ENCODE measurements at places on chromosomes 16 and 17.
A peak's percentile ranks its signal among the peaks of the same experiment; 100 is the strongest.

DNA sequence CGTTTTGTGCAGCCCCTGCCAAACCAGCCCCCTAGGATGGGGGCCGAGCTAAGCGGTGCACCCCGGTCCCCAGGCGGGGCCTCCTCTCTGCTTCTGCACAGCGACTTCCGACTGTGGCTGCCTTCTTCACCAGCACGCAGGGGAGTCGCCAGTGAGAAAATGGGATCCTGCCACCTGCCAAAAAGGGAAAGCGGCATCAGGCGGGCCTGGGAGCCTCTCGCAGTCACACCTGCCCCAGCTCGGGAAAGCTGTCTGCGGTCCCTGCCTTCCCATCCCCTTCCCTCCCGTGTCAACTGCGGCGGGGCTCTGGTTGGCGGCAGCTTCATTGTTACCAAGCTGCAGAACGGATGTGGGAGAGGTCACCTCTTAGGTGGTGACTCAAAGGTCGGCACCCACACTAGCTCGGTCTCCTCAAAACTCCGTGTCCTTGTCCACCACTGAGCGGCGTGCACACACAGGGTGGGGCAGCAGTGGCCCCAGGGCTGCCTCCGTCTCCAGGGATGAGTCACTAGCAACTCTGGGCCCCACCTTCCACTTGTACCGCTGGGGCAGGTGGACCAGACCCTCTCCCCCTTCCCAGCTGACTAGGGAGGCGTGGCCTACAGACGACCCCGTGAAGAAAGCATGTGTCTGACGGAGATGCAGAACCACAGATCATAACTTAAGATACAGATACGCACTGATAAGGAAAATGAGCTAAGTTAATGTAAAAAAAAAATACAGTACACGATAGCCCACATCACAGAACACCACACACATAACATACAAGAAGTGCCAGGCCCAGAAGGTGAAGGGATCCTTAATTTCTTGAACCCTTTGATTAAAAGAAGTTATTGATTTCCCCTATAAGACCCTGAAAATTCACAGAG, 1.5 kb upstream of the PCYT2 start:
- DNase-seq, result no peak

- no peak for DNase-seq
Observed at GRCh38 chr16:17377360-17378324, 93.1 kb downstream of the XYLT1 start.

GRCh38 chr17:2062571-2063183, 7.8 kb downstream of the HIC1 start:
- DNase-seq, result no peak

DNA sequence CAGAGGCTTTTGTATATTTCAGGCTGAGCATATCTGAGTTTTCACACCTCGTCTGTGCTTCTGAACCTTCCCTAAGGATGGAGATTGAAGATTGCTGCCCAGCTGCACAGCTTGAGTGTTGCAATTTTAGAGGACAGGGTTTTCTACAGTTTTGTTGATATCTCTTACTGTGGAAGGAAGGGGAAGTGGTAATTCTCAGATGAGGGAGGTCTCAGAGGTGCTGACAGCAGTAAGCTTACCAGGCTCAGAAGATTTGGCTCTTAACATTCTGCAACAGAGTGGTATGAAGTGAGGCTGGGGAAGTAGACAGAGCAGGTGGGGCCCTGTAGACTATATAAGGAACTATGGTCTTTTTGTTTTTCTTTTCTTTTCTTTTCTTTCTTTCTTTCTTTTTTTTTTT, 45.8 kb upstream of the ARHGAP17 start:
- DNase-seq, result no peak

- no peak for DNase-seq
Observed at GRCh38 chr17:48612456-48612853, 1.6 kb upstream of the HOXB7 start.

DNA sequence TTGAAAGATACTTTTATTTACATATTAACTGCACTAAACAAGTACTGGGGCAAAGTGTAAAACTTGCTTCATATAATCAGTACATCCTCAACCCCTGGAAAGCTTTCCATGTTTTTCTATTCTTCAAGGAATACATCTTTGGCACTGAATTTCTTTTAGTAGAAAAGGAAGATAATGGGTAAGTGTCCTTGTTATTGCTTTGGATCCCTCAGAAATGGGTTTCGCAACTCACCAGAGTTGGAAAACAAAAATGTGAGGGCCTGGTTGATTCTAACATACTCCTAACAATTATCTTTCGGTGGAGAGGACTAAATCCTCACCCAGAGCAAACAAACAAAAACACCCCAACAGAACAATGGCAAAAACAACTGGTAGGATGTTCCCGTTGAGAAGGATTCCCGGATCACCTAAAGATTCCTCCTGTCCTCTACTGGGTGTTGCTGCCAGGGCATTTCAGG, 120.4 kb downstream of the PARN start:
- no peak for DNase-seq

DNA sequence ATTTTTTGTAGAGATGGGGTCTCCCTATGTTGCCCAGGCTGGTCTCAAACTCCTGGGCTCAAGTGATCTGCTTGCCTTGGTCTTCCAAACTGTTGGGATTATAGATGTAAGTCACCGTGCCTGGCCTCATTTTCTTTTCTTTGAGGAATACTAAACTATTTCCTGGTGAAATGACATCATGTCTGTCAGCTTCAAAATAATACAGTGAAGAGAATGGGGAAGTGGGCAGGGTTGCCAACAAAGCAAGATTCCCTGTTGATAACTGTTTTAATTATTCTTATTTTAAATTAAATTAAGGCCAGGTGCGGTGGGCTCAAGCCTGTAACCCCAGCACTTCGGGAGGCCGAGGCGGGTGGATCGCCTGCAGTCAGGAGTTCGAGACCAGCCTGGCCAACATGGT, 21.1 kb downstream of the PIPOX start:
- DNase-seq, result no peak

DNA sequence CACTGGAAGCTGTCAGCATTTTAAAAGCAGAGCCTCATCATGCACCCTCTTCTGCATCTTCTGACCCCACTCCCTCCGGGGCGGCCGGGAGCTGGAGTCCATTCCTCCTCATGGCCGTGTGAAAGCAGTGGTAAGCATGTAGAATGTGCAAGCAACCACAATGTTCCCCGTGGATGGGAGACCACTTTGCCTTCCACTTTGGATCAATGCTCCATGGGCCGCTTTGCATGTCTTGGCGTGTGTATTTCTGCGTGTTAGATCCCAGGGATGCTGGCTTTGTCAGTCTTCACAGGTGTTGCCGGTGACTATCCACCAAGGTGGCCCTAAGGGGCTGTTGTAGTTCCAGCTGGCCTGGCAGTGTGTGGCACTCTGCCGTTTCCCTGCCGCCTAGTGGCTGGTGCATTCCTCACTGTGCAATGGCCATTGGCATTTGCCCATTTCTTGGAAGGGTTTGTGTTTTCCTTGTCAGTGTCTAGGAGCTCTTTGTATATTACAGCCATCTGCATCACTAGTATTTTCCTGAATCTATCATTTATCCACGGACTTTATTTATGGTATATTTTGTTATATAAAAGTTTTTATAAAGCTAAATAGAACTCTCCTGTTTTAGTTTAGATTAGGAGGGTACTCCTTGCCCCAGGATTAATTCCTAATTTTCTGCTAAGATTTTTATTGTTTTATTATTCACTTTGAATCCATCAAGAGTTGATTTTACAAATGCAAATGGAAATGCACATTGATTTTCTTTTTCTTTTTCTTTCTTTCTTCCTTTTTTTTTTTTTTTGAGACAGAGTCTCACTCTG, 5.8 kb upstream of the ALDH3A1 start:
- DNase-seq, result no peak

GRCh38 chr17:18093616-18094408, 6.1 kb downstream of the DRG2 start:
- no peak for DNase-seq

DNA sequence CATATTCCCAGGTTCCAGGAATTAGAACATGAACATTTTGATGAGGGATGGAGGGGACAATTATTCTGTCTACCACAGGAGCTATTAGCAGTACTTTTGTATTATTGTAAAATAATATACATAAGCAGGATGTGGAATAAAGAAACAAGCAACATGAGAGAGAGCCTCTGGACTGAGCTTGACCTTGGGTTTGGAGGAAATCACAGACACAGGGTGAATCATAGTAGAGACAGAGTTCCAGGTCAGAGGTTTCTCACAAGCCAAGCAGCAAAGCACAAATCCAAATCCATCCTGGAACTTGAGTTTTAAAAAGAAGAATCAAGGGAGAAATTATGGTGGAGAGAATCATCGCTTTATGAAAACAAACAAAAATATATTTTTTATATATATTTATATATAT, 5.1 kb downstream of the KRT31 start:
- no peak for DNase-seq

- no peak for DNase-seq
Observed at GRCh38 chr17:66535611-66536010, 233.2 kb downstream of the PRKCA start.

DNA sequence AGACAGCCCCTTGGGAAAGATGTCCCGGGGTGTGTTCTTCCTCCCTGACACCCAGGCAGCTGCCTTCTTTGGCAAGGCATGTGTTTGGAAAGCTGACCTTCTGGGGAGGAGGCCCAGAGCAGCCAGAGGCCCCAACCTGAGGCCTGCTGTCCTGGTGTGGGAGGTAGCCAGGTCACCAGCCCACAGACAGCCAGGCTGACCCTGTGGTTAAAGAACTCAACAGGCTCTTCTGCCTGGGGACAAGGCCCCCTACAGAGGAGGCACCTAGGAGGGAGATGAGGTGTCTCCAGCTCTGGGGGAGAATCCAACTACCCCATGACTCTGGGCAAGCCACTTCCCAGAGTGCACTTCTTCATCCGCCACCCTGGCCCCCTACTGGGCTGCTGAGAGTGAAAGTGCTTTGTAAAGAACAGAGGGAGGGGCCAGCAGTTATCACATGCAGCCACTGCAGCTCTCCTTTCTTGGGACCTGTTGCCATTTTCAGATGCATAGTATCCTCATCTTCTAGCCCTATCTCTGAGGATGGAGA, 13.1 kb upstream of the SREBF1 start:
- peak; percentile 47 for DNase-seq

DNA sequence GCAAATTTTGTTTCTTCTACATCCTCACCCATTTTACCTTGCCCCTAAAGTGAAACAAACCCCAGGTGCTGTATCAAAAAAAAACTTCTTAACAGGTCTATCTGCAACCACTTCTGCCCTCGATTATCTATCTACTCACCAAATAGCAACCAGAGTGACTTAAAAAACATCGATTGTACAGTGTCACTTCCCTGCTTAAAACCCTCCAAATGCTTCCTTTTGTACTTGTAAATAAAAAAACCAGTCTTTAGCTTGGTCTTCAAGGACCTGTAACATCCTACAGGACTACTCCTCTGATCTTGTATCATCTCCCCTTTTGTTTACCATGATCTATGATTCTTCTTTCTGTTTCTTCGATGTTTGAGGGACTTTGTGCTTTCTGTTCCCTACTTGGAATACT, 82.7 kb upstream of the CORO6 start:
- DNase-seq, result no peak

DNA sequence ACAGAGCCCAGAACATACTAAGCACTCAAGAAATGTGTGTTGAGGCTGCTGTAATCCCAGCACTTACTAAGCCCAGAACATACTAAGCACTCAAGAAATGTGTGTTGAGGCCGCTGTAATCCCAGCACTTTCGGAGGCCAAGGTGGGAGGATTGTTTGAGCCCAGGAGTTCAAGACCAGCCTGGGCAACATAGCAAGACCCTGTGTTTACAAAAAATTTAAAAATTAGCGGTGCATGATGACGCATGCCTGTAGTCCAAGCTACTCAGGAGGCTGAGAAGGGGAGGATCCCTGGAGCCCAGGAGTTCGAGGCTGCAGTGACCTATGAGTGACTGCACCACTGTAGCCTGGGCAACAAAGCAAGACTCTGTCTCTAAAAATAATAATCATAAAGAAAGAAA, 6.7 kb upstream of the ZDHHC1 start:
- DNase-seq, result no peak

DNA sequence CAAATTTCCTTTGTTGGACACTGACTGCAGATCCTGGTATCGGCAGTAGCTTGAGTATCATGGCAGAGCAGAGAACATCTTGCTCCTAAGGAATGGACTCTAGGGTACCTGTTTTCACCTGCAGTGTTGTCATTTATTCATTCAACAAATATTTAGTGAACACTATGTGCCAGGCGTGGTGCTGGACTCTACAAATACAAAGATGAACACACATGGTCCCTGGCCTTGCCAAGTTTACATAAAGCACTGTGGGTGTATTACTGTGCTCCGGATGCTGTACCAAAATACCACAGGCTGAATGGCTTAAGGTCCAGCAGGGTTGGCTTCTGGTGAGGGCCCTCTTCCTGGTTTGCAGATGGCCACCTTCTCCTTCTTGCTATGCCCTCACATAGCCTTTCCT, 14.2 kb upstream of the CCR7 start:
- DNase-seq, result no peak

DNA sequence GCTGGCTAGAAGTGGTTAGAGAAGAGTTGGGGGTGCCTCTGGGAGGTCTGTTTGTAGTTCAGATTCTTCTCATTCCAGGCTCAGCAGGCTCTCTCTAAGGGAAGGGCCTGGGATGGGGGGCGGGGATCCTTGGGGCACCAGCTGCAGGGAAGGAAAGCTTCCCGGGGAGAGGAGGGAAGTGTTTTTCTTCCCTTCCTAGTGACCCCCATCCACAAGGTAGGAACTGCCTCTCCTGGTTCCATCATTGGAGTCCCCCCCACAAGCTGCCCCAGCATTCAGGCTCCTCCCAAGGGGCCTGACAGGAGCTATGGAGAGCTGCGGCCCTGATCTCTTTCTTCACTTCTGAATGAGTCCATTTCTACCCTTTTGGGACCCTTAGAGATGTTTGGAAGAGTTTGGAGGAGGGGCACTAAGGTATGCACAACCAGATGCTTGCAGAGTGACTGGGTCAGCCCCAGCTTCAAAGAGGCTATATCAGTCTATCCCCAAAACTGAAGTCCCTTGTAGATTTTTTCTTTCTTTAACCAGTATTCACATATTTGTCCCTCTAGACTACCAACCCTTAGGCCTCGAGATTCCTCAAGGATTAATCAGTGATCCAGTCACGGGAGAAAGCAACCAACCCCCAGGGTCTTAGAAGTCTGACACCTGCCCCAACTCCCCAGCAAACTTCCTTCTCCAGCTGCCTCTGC, 13.9 kb upstream of the FZD2 start:
- DNase-seq, result no peak

DNA sequence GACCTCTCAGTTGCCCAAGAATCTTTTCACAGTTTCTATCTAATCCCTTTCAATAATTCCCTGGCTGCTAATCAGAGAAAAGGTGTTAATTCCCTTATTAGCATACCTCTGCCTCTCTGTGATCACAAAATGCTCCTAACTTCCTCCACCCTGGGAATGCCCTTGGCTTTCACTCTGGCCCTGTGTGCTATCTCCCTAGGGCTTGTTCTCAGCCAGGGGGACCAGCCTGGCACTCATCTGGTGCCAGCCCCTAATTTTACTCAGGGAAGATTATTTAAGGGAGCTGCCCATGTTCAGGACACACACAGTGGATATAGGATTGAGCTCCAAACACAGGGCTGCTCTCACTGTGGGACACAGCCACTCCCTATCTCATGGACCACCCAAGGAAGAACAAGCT, 225.2 kb downstream of the GRIN2A start:
- no peak for DNase-seq

Measured in activated gamma-delta T cell treated with anti-CD3 and anti-CD28 coated beads, Interleukin-2, amount 50 U/mL, for 16 hours (primary cell).